ENCODE measurements at places on chromosomes 6 and 20.

- DNase-seq = no peak
These were observed 9.2 kb downstream of the KCNG1 start for GRCh38 chr20:51013577-51014330.

GRCh38 chr6:37069639-37070038, 64.2 kb downstream of the FGD2 start:
- no peak for DNase-seq

GRCh38 chr6:20360471-20361119, 41.1 kb upstream of the E2F3 start:
- DNase-seq = no peak

- DNase-seq = no peak
These were observed 15.4 kb downstream of the NOL7 start for GRCh38 chr6:13630499-13630898.

- no peak for DNase-seq
These were observed 394.3 kb upstream of the SOX4 start for GRCh38 chr6:21199262-21199661.

DNA sequence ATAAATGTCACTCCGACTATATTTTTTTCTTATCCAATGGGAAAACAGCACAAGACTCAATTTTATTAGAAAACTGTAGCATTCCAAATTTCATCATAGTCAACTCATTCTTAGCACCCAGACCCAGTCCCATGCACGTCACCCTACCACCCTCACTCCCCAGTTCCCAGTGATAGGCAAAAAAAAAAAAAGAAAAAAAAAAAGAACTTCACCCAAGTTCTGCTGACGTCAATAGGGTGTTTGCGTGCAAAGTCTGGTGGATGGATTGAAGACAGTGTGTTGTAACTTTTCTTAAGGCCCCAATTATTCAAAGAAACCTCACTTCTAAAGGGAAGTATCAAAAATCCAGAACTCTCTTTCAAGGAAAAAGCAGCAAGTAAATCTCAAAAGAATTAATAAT, 213.9 kb upstream of the PRDM1 start:
- DNase-seq = no peak

DNA sequence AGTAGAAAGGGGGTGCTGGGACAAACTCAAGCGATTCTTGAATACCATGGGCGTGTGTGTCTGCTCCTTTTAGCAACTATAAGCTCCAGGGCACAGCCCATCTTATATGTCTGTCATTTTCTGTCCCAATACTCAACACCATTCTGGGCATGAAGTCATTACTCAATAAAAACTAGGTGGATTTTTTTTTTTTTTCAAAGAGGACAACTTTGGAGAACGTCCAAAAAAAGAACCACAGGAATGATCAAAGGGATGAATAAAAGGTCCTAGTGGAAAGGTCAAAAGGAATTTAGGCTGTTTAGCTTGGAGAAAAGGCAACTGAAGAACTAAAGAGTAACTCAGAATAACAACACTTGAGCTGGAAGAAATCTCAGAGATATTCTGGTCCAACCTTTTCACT, 24.4 kb downstream of the UQCC1 start:
- no peak for DNase-seq

DNA sequence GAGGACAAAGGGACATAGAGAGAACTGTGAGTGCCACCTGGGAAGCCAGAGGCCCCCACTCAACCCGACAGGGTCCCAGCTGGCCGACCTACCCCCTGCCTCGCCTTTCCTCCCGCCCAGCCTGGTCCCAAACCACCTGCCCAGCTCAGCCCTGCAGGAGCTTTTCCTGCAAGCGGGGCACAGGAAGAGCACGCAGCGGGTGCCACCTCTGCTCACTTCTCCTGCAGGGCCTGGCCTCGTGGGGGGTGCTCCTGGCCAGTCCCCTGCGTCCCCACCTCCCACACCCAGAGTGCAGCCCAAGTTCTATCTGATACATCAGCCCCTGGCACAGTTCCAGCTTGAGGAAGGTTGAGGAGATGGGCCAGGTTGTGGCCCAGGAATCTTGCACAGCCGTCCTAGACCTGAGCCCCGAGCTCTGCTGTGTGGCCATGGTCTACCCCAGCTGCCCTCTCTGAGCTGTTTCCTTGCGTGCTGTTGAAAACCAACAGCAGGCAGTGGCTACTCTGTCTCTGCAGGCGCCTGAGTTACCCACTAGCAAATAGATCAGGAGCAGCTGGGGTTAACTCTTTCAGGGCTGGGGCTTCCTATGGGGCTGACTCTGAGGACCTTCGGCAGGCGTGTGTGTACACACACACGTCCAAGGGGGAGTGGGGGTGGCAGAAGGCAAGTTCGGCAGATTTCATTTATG, 1.7 kb downstream of the NECAB3 start:
- no peak for DNase-seq

- DNase-seq = no peak
These were observed 104.9 kb downstream of the TFAP2C start for GRCh38 chr20:56733967-56734366.

DNA sequence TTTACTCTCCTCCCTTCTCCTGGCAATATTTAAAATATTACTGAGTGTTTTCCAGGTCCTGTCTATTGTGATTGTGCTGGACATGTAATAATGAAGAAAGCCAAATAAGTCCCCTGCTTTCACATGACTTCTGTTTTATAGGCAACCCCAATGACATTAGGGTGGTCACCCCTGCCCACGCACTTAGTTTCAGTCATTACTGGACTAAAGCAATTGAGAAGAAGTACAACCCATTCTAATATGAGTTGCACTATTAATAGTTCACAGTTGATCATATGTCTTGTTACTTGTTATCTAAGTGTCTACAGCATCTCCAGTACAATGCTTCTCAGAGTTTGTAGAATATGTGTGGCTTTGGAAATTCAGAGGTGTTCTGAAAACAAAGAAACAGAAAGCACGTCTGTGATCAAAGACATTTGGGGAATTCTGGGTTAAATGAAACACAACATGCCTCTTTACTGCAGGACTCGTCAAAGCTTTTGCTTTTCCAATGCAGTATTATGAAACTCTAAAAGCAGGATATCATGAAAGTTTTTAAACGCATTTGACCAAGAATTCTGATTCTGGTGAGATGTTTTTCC, 789.5 kb downstream of the DHX35 start:
- DNase-seq = no peak

All from left renal pelvis (tissue), 4 donors.